ENCODE measurements at places on chromosomes 11 and 22.

- DNase-seq = no peak
Observed at GRCh38 chr11:19519912-19520641, 192.6 kb upstream of the NAV2 start.

DNA sequence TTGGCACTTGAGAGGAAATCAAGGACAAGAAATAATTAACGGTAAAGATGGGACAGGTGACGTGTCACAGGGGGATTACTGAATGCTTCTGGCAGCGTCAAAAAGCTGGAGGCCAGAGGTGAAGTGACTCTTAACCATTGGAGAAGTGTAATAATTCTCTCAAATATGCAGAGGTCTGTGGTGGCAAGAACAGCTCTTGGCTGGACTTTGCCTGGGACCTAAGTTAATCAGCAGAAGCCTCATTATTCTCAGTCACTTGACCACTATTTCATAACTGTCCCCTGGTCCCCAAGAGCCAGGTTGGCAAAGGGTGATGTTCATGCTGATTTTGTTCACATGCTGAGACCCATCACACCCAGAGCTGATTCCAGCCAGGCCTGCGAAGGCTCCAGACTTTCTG, 72.9 kb downstream of the TIMP3 start:
- DNase-seq = no peak

- DNase-seq = no peak
Observed at GRCh38 chr11:76141901-76142588, 64.3 kb downstream of the WNT11 start.

DNA sequence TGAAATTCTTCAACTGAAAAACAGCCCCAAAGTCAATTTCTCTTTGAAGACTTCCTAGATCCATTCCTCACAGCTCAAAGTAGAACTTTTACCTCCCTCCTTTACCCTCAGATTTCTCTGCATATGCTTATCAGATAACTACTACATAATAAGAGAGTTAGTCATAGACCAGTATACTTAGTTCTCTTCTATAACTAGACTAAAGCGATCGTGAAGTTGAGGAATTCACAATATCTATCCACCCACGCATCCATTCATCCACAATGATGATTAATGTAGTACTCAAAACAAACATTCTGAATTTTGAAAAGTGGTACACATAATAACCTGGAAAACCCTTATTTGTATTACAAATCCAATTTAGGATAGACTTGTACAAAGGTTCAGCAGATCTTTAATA, 800.9 kb upstream of the TENM4 start:
- DNase-seq = peak; percentile 83

- DNase-seq = no peak
Observed at GRCh38 chr11:129945373-129945772, 50.0 kb upstream of the NFRKB start.
